Naive thymus-derived CD8-positive, alpha-beta T cell (primary cell): ENCODE measurements at places on chromosomes 4 and X. TPM values are rescaled to one million over a fixed set of nuclear protein-coding genes. Genes with fewer than 3 reads are reported as not detected.

- peaks cover 4% of the 10 kb centered on the region for H3K4me1 ChIP-seq
- no peak for DNase-seq
Observed at GRCh38 chr4:54566608-54567007, 91.1 kb upstream of the KIT start.

DNA sequence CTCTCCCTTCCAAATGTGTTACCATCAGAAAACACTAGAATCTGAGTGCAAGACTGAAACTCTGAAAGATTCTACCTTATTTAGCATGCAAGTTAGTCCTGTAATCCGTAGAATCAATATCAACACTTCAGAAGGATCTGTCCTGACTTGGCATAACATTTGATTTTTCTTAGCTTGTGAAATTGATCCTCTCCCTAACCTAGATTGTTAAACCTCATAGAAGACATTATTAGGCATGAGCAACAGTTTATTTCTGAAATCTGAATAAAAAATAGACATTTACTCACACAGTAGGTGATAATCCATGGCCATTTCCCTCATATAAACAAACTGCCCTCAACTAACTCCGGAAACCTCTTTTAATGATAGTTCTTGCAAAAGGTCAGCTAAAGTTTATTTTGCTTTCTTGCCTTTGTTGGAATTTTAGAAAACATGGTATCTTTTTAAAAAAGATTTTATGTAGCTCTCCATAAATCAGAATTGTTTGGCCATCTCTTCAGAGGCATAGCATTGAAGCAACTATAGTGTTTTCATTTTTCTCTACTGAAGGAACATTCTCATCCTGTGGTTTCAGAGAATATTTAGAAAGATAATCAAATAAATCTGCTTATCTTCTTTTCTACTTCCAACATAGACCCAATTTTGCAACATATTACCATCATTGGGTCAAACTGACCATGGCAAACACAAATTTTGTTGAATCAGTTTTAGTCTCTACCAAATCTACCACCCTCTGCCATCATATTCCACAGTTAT, 38.5 kb upstream of the PDLIM5 start:
- no peaks in the 10 kb centered on the region for H3K4me1 ChIP-seq
- no peak for DNase-seq
- no peak overlapping the region for H3K4me3 ChIP-seq
- peaks cover 11% of the 10 kb centered on the region for H3K27me3 ChIP-seq

- H3K27ac ChIP-seq: no peak overlapping the region
- peak overlapping the region; percentile 82 for H3K4me3 ChIP-seq
- H3K27me3 ChIP-seq: peaks cover 24% of the 10 kb centered on the region
- peaks cover 10% of the 10 kb centered on the region for H3K4me1 ChIP-seq
- peaks cover 14% of the 10 kb centered on the region for H3K36me3 ChIP-seq
Observed at GRCh38 chrX:65406532-65406931, 128.1 kb downstream of the LAS1L start.

DNA sequence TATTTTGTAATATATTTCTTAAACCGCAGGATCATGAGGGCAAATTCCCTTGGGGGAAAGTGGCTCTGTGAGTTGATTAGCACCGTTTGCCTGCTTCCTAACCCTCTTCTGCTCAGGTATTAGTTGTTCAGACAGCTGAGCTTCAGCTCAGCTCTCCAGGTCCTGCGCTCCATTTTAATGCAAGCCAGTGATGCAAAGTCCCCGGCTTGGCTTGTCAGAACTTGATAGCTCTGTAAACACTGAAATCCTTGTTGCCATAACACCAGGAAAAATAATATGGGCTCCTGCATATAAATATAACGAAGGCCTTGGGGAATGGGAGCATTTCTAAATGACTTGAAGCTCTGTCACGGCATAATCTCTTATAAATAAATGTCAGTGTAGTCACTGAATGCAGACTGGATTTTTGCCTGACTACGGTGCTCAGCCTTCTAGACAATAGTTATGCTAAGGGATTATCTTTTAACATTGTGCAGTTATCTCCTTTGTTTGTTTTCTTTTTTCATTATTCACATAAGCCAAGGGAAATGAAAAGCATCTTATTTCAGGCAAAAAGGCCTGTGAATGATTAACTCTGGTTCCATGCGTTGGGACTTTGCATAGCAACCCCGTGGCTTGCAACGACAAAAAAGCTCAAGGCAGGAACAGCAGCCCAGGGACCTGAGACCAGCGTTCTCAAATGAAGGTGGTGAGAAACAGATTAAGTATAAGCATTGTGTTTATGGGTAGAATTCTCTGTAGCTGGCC, 253.2 kb downstream of the SPRY1 start:
- H3K4me3 ChIP-seq: no peak overlapping the region
- H3K4me1 ChIP-seq: no peaks in the 10 kb centered on the region
- no peaks in the 10 kb centered on the region for H3K27me3 ChIP-seq

DNA sequence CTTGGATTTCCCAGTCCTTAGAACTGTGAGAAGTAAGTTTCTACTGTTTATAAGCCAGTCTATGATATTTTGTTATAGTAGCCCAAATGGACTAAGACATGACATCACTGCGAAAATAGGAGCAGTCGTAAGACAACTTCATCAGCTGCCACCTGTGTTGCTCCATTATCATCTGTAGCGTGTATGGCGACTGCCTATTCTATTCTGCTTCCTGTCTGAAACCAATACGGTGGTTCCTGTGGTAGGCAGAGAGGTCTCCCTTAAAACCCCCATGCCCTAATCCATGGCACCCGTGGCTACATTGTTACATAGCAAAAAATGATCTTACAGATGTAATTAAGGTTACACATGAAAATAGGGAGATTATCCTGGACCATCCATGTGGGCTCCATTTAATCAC, 105.4 kb upstream of the FAT1 start:
- H3K36me3 ChIP-seq: no peaks in the 10 kb centered on the region
- H3K4me1 ChIP-seq: no peaks in the 10 kb centered on the region
- no peak overlapping the region for H3K4me3 ChIP-seq
- H3K27me3 ChIP-seq: no peaks in the 10 kb centered on the region
- H3K27ac ChIP-seq: no peak overlapping the region

- DNase-seq: peak; percentile 1
- no peaks in the 10 kb centered on the region for H3K27me3 ChIP-seq
- no peak overlapping the region for H3K4me3 ChIP-seq
Observed at GRCh38 chr4:71270901-71271300, 67.9 kb upstream of the SLC4A4 start.

GRCh38 chr4:41432881-41433280, 105.1 kb upstream of the LIMCH1 start:
- H3K36me3 ChIP-seq: no peaks in the 10 kb centered on the region
- H3K4me1 ChIP-seq: no peaks in the 10 kb centered on the region
- no peak overlapping the region for H3K27ac ChIP-seq
- no peaks in the 10 kb centered on the region for H3K27me3 ChIP-seq
- no peak for DNase-seq

DNA sequence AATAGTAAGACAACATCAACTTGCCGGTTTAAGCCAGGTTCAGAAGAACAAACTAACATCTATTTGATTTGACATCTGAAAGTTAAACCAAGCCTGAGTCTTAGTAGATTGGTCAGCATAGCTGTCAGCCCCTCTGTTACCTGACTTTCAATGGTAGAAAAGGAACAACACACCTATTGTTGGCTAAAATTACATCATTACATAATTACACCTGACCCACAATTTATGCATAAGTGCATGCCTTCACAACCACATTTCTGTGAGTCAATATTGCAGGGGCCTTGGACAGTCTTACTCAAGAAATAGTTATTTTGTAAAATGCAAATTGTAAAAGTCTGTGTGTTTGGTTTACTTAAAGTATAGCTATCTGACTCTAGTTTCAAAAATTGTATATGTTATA, 36.2 kb downstream of the EGFL6 start:
- DNase-seq: no peak
- no peak overlapping the region for H3K27ac ChIP-seq
- no peaks in the 10 kb centered on the region for H3K4me1 ChIP-seq

DNA sequence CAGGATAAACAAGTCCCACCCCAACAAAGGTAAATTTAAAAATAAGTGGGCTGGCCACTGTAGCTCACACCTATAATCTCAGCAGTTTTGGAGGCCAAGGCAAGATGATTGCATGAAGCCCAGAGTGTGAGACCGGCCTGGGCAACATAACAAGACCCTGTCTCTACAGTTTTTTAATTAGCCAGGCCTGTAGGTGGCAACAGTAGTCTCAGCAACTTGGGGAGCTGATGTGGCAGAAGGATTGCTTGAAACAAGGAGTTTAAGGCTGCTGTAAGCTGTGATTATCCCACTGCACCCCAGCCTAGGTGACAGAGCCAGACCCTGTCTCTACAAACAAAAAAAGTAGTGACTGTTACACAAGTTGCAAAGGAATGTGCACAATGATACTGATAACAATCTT, 74.6 kb upstream of the FAAH2 start:
- H3K4me1 ChIP-seq: no peaks in the 10 kb centered on the region
- no peak overlapping the region for H3K27ac ChIP-seq
- no peaks in the 10 kb centered on the region for H3K27me3 ChIP-seq

DNA sequence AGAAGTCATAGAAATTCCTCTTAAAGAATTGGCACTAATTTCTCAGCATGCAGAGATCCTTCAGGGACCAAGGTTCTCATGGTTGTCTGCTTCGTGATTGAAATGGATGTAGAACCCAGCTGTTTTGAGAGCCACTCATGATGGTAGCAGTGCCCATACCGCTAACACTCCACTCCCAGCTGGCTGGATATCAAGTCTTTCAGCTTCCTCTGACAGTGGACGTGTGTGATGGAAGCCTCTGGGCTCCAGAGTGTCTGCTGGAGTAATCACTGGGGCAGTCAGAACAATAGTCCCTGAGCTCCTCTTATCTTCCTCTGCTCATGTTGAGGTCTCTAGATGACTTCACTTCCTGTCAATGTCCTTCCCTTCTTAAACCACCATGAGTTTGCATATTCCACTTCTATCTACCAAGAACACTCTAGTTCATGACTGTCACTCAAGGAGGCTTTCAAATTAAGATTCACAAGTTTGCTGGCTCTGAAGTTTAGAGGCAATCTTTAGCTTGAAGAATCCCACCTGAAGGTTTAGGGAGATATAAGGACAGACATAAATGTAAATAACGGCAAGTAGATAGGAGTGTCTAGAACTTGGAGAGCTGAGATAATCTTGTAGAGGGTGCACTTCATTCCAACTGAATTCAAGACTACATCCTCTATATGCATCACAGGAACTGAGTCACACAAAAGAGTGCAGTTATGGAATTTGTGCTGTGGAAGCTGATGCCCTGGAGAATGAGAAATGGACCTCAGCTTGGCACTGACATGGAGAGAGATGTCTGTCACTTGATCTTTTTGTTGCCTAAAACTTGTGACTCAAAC, 64.5 kb upstream of the WDR1 start:
- no peak for DNase-seq
- no peaks in the 10 kb centered on the region for H3K27me3 ChIP-seq
- H3K4me3 ChIP-seq: no peak overlapping the region
- peaks cover 29% of the 10 kb centered on the region for H3K4me1 ChIP-seq
- no peak overlapping the region for H3K27ac ChIP-seq
- H3K36me3 ChIP-seq: no peaks in the 10 kb centered on the region

DNA sequence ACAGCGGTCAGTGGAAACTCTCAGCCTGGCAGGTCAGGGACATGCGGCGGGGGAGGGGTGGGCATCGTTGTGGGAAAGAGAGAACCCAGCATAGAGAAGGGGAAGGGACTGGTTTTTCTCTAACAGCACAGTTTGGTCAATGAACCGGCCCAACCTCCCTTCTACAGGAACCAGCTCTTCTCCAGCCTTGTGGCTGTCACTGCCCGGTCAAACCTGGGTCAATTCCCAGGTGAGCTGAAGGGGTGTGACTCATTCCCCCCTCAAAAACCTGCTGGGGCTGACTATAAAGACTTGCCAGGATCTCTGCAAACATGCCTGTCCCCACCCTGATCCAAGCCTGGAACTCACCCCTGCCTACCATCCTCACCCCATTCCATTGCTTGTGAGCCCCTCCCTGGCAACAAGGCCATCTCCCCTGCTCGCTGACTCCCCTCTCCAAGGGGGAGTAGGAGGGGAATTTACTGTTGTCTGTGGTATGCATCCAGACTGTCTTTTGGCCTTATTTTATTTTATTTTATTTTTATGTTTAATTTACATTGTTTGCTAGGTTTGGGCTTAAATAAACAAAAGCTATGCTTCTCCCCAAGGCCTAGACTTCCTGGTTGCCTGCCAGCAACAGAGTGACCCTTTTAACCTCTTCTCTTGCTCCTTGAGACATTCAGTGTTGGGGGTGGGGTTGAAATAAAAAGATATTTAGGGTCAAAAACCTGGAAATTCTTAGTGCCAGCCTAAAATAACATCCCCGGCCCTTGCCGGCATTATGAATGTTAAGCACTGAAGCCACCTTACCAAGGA, 49.6 kb downstream of the TSC22D3 start:
- no peak overlapping the region for H3K27ac ChIP-seq
- H3K36me3 ChIP-seq: no peaks in the 10 kb centered on the region
- DNase-seq: no peak
- no peak overlapping the region for H3K4me3 ChIP-seq
- no peaks in the 10 kb centered on the region for H3K27me3 ChIP-seq

DNA sequence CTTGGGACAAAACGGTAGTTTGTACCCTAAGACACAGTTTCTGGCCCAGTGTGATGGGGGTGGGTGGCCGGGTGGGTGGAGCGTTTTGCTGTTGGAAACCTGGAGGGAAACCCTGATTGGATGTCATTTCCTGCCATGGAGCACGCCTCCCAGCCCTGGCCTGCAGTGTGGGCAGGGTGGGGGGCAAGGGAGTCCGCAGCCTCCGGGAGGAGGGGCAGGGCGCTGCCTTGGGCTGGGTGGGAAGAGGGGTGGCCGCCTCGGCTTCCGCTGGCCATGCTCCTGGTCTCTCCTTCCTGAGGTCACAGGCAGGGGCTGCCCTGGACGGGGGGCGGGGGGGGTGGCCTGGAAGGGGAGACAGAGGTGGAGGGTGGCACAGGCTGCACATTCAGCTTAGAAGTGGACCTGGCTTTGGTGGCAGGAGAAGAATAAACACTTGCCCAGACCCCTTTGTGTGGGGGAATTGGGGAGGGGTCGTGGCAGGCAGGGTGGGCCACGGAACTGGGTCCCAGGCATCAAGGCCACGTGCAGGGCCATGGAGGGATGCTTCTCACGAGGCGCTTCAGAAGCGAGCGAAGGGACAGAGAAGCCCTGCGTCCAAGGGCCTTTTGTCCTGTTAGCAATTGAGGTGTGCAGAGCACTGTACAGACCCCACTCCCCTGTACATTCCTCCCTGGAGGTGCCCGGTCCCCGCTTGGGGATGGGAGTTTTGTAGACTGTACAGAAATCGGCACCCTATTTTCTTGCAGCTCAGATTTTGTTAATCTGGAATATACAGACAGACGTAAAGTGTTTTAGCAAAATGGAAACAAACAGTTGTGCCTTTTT, 6.2 kb downstream of the NAT8L start:
- no peak overlapping the region for H3K27ac ChIP-seq
- H3K27me3 ChIP-seq: peaks cover 8% of the 10 kb centered on the region
- H3K4me1 ChIP-seq: peaks cover 4% of the 10 kb centered on the region

Gene RHOH
- total RNA-seq: 233 TPM

Gene XAGE2
- not detected for total RNA-seq

Gene ARX
- not detected for total RNA-seq

Gene KCTD8
- total RNA-seq: not detected

Gene AMBN
- not detected for total RNA-seq

Gene GPRASP3
- 2.4 TPM for total RNA-seq
